ENCODE measurements at places on chromosomes 11 and 22. TPM values are rescaled to one million over a fixed set of nuclear protein-coding genes. Genes with fewer than 3 reads are reported as not detected.

Gene CD3D
- polyA plus RNA-seq, result 0.43 TPM

DNA sequence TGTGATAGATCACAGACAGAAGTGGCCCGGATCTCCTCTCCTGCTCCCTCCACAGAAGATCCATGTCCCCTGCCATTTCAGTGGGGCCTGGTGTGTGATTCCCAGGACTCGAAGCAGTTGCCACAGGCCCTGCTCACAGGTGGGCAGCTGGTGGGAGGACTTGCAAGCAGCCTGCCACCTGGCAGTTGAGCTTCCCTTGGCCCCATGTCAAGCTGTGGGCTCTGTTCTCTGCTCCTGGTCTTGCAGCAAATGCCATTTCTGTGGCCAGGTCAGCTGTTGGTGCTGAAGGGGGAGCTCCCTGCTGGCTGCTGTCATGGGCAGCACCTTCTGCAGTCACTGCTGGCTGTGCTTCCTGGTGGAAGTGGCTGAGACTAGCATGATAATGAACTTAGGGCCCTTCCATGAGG is 59.1 kb upstream of the SLC22A12 start:
- DNase-seq, result no peak

DNA sequence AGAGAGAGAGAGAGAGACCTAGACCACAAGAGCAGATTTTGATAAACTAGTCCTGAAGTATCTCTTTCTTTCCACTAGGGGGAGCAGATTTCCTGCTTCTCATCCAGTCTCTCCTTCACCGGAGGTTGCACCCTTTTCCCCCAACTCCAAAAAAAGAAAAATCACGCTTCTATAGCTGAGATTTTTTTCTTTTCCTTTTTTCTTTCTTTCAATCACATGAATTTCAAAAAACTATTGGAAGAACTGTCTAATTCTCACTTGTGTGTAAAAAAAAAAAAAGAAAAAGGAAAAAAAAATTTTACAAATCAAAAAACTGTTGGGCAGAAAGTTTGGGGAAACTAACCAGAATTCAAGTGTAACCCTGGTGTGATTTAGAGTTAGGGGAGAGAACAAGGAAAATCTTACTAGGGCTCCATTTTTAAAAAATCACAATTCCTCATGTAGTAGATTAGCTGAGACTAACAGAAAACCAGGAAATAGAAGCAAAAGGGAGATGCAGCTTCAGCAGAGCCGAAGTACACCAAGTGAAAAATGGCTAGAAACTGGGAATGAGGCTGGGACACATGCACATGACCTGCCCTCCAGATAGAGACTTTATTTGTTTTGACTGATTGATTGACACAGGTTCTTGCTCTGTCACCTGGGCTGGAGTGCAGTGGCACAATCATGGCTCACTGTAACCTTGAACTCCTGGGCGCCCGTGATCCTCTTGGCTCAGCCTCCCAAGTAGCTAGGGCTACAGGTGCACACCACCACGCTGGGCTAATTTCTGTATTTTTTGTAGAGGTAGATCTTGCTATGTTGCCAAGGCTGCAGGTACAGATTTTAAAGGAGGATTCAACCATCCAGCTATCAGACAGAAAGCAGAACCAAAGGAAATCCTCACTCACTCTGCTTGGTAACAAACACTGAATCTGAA is 27.1 kb downstream of the SDHD start:
- no peak for DNase-seq

DNA sequence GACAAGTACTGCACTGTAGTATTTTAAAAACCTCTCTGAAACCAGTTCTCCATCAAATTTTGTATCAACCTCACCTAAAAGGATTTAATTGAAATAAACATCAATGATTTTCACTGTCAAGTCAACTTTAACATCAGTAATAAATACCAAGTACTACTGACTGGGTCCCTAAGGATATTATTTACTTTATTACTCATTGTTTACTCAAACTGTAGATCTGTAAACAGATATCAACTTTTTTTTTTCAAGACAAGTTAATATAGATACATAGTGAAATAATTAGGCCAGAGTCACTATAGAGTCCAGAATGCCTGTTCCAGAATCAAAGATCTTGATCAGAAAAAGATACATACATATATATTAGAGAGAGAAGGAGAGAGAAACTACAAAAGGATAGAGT is 1.6 kb downstream of the RNF141 start:
- DNase-seq, result no peak

- no peak for DNase-seq
Observed at GRCh38 chr11:35073691-35074419, 65.1 kb upstream of the CD44 start.

DNA sequence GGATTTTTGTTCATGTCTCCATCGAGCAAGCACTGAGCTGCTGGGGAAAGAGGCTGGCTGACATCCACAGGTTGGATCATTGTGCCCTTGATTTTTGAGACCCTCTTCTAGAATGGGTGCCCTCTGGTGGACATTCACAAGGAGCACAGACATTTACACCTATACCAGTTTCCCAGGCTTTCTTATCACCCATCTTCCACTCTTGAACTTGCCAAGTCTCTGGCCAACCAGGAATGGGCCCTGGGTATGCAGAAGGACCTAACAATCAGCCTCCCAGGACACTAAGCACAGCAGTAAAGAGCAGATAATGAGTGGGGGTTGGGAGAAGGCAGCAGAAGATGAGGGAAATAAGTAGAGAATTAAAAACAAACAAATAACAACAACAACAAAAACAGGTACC is 5.7 kb upstream of the INTS4 start:
- no peak for DNase-seq

DNA sequence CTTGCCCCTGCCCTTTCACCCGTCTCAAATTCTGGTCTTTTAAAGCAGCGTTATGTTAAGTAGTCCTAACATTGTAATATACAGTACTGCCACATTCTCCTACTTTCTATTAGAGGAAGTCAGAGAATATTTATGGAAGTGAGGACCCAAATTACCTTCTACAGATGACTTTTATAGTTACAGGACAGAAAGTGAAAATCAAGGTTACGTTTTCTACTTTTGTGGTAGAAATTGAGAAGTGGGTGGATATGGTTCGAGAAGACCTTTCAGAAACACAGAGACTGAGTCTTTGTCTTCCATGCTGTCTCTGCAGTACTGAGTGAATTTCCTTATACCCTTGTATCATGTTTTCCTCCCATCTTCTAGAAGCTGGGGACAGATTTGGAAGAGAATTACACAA is 17.1 kb downstream of the SC5D start:
- DNase-seq, result no peak

DNA sequence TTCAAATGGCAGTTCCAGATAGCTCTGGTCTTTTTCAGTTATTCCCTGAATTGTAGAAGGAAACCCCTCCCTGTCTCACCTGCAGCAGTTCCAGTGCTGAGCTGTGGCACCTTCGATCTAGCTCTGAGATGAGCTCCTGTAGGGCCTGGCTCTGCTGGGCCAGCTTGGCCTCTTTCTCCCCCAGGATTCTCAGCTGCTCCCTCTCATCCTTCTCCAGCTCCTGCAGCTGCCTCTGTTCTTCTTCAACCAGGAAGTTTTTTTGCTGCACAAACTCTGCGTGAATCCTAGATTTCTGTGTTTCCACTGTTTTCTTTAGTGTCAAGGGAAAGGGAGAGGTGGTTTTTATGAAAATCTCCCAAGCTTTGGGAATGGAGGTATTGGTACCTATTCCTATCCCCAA is 5.3 kb downstream of the TRIM21 start:
- no peak for DNase-seq
